Activated CD4-positive, CD25-positive, alpha-beta regulatory T cell treated with anti-CD3 and anti-CD28 coated beads, Interleukin-2, amount 50 U/mL, for 72 hours (primary cell): ENCODE measurements at places on chromosomes 11 and 22.

DNA sequence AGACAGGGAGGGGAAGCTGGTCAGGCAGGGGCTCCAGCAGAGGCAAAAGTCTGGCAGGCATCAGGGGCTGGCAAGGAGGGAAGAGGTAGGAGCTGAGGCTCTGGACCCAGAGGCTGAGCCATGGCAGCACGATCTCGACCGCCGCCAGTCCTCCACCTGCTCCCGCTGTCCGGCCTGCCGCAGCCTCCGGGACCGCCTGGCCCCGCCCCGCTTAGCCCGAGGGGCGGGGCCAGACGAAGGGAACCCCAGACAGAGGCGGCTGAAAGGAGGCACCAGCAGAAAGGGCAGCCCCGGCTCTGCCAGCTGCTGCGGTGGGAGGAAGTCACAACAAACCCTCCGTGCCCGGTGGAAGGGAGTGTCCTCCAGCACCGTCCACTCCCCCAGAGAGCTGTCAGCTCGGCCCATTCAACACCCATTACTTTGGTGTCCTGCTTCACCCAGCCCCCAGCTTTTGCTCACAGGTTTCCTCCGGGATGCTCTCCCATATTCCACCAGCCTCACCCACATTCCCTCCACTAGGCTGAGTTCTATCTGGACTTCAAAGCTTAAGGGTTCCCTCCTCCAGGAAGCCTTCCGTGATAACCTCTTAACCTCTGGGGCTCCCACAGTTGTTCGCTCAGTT, at the start of gene MFNG:
MFNG (minus strand) TSS at position 161 of the 622 bp plus-strand sequence. CDS start 207 bp downstream, outside the sequence.
- DNase-seq: peak; percentile 79

DNA sequence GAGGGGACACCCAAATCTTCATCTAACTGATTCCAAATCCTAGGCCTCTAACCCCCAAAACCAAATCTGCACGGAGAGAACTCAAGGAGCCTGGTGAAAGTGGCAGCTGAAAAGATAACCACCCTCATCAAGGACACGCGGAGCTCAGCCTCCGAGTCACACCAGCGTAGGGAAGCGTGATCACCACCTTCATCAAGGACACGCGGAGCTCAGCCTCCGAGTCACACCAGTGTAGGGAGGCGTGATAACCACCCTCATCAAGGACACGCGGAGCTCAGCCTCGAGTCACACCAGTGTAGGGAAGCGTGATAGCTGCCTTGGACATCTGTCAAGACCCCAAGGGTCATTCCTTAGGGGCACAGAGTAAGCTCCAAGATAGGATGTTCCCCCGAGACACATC, 29.3 kb upstream of the SYT8 start:
- no peak for DNase-seq

DNA sequence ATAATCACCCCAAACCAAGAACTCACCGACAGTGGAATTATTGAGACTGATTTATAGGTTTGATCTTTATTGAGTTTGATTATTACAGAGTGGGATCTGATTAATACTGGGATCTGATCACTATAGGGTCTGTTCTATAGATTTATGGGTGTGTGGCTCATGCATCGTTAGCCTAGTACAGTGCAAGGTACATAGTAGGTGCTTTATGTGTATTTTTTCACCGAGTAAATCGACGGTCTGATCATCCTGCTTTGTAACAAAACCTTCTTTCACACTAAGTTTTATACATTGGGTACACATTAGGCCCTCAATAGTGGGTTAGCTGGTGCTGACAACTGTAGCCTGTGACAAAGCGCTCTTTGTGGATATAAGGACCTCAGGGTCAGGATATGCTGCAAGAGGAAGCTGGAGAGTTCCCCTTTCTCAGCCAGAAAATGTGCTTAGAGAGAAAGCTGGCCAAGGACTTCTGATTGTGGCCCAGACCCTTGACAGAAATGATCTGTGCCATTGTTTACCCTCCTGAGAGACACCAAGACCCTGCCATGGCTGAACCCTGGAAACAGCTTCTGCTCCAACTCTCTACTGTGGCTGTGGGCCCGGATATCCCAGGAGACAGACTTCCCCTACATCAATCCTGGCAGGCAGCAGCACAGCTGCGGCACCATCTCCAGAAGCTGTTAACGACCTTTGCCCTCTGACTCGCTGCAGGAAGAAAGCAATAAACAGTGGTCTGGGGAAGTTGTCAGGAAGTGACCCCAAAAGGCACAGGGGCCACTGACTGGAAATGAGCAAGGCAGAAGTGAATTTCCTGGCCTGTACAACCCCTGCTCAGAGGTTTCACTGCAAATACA, 16.1 kb upstream of the TPP1 start:
- DNase-seq: peak; percentile 22

DNA sequence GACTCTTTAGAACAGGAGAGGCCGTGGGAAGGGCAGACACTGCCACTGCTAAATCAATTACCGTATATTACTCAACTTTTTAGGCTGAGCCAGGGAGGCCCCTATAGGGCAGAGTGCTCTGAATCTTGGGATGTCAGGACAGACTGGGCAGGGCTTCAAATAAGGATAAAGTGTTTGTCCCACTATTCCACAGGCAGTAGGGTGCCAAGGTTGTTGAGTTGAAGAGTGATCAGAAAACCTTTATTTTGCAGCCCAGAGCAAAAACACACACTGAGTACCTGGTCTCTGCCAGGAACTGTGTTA, 1.6 kb upstream of the B4GAT1 start:
- DNase-seq: no peak

DNA sequence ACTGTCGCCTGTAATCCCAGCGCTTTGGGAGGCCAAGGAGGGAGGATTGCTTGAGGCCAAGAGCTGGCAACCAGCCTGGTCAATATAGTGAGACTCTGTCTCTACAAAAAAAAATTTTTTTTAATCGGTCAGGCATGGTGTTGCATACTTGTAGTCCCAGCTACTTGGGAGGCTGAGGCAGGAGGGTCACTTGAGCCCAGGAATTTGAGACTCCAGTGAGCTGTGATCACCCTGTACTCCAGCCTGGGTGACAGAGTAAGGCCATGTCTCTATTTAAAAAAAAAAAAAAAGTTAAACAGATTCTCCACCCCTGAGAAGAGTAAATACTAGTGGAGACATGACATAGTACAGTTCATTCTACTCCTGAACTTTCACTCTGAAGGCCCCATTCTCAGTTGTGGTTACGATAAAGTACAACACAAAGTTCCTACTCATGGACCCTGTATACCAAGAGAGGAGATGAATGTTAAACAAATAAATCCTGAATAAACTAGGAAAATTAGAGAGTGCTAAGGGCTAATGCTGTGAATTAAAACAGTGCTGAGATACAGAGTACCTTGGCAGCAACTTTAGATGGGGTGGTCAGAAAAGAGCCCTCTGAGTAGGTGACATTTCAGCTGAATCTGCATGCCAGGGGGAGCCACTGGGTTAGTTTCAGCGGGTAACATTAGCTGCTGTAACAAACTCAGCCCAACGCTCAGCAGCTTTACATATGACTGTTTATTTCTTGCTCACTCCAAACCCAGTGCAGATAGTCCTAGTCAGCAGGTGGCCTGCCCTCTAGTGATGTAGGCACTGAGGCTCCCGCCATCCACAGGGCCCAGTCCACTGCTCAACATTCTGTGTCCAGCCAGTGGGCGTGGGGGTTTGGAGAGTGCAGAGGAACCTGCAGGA, 75.1 kb downstream of the DBX1 start:
- DNase-seq: no peak
